ENCODE measurements at places on chromosomes 2 and 18.

DNA sequence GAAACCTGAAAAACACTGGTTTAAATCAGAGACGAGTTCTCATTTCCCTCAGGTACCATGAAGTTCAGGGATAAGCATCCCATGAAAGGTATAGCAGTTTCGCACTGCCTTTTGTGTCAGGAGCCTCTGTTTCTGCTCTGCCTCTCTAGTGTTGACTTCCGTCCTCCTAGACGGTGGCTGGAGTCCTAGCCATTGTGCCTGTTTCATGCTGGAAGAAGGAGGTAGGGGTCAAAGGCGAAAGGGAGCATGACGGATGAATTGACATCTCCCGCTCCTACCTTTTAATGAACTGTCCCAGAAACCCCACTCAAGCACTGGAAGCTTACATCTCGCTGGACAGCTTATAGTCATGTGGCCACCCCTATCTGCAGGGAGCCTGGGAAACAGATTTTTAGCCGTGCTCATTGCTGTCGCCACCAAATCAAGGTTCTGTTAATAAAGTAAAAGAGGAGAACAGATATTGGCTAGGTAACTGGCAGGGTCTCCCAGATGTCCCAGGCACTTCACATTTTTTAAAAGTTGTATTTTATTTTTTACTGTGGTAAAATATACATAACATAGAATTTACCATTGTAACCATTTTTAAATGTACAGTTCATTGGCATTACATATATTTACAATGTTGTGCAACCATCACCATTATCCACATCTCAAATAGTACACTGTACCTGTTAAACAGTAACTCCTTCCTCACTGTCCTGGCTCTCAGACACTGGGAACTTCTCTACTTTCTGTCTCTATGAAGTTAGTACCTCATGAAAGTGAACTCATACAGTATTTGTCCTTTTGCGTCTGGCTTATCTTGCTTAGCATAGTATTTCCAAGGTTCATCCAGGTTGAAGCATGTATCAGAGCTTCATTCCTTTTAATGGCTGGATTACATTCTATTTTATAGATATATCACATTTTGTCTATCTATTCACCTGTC is 55.0 kb upstream of the CTLA4 start:
- no peak for DNase-seq

DNA sequence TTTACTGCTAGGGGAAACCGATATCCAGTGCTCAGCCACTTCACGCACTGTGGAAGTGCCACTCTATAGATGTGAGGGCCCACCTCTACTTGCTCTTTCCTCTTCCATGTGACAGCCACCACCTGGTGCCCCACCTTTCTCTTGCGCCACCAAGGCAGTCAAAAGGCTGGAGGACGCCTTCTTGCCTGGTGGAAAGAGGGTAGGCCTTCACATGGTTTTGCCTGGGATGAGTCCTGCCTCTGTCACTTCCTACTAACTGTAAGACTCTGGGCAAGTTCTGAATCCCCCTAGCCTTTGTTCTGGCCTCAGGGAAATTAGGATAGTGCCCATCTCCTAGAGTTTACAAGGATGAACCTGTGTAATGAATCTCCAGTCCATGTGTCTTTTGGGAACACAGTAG is 66.1 kb upstream of the ODC1 start:
- DNase-seq: no peak

GRCh38 chr2:96254571-96254970 is 11.2 kb downstream of the TMEM127 start:
- no peak for DNase-seq

DNA sequence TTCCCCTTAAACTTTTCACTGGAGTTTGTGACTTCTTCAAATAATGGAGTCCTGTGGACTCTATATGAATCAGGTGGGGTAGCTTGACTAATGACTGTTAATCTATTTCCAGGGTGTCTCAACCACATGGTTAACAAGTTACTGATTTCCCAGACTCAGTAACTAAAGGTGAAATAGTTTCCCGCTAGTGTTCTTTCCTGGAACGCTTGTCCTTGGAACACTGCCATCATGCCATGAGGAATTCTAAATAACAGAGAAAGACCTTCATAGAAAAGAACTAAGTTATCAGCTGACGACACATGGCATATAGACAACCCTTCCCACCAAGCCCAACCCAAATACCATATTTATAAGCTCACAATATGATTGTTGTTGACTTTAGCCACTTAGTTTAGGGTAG is 1027.9 kb upstream of the FAM98A start:
- DNase-seq: no peak

DNA sequence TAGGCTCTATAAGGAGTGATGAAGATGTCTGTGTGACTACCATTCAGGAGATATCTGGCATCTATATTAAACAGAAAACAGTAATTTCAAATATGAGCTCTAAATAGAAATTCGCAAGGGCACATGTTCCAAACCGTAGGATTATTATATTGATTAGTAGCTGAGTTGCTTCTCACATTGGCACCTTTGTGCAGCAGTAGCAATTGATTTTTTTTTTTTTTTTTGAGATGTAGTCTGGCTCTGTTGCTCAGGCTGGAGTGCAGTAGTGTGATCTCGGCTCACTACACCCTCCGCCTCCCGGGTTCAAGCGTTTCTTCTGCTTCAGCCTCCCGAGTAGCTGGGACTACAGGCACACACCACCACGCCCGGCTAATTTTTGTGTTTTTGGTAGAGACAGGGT is 12.4 kb downstream of the BIRC6 start:
- DNase-seq: no peak

GRCh38 chr18:31230495-31230894 is 67.8 kb upstream of the DSC1 start:
- DNase-seq: no peak
